ENCODE measurements at places on chromosomes 6 and 20. TPM values are rescaled to one million over a fixed set of nuclear protein-coding genes. Genes with fewer than 3 reads are reported as not detected.

Gene MDN1
- total RNA-seq: 41.3 TPM

Gene ENPP4
- 0.74 TPM for total RNA-seq

Gene CASS4
- total RNA-seq: 0.14 TPM

Gene SIRT5
- total RNA-seq: 6.5 TPM

Gene INSM1
- not detected for total RNA-seq

Gene SIM1
- total RNA-seq: not detected

Gene OPRL1
- 3.0 TPM for total RNA-seq

Gene ULBP1
- 0.09 TPM for total RNA-seq

Gene DHX16
- total RNA-seq: 33.6 TPM

Gene VWA7
- 0.09 TPM for total RNA-seq

Gene NFATC2
- 0.59 TPM for total RNA-seq

Gene MAP7
- 0.30 TPM for total RNA-seq

Gene AVP
- not detected for total RNA-seq

Gene DSTN
- total RNA-seq: 370 TPM

Gene MLIP
- total RNA-seq: not detected

Gene ZNF391
- total RNA-seq: 2.4 TPM

Gene HTR1B
- 2.7 TPM for total RNA-seq

Gene TRIM40
- not detected for total RNA-seq

Gene UBR2
- total RNA-seq: 31.4 TPM

Gene CALHM6
- total RNA-seq: 2.1 TPM

Gene GHRH
- total RNA-seq: not detected

Gene IL17F
- not detected for total RNA-seq

Gene APOM
- 0.89 TPM for total RNA-seq

Gene MOG
- not detected for total RNA-seq

Gene SLC22A2
- total RNA-seq: 0.23 TPM

Gene ABHD16B
- 0.09 TPM for total RNA-seq

Gene PI16
- total RNA-seq: 0.59 TPM

Gene LTB
- total RNA-seq: not detected

Gene BACH2
- total RNA-seq: 1.5 TPM

Gene COL11A2
- 0.37 TPM for total RNA-seq

Gene TAAR2
- total RNA-seq: not detected
